ENCODE measurements at places on chromosomes 1 and 21.

- DNase-seq = no peak
These were observed 986.0 kb downstream of the TTLL7 start for GRCh38 chr1:83012950-83013349.

- no peak for DNase-seq
These were observed 47.4 kb upstream of the USP25 start for GRCh38 chr21:15682186-15682895.

- DNase-seq = no peak
These were observed at the start of gene PRAMEF12 for GRCh38 chr1:12773438-12773837. TSS of gene PRAMEF12 (plus strand) at chr1:12773738. CDS start at chr1:12774868, 1,130 bp downstream.

- DNase-seq = peak; percentile 71
These were observed 36.6 kb upstream of the OPRD1 start for GRCh38 chr1:28775121-28775942.

DNA sequence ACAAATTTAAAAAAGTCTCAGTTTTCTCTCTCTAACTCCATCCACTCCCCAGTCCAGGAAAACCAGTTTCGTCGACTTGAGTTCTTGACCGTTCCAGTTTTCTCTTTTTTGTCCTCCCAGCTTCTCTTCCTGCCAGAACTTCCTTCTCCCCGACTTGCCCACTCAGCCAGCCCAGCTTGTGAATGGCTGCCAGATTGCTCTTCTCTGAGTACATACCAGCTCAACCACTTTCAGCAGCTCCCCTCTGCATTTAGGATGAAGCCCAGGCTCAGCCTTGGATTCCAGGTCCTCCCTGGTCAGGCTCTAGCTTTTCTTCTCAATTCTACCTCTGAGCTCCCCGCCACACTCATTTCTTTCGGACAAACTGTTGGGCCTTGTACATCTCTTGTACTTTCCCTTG is 1.4 kb downstream of the DIO1 start:
- DNase-seq = no peak
